ENCODE measurements at places on chromosomes 12 and 14.

- DNase-seq = no peak
These were observed 7.5 kb downstream of the VTI1B start for GRCh38 chr14:67666750-67667449.

DNA sequence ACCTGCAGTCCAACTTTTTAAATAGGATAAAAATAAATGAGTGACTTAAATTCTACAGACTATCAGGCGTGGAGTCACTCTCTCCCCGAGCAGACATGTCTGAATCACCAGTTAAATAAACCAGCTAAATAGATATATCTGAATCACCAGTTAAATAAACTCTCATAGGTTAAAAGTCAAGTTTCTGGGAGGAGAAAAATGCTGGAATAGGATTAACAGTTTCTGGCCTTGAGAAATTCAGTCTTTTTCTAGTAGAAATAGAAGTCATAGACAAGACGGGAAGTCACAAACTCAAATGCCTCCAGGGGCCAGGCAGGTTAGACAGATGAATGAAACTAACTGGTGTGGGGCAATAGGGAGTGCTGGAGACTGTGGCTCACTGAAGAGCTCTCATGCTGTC lies 258.6 kb upstream of the TMEM132C start:
- no peak for DNase-seq

GRCh38 chr12:26668847-26669246 lies 164.1 kb downstream of the ITPR2 start:
- DNase-seq = no peak

GRCh38 chr12:62525271-62525670 lies 58.6 kb downstream of the MON2 start:
- DNase-seq = no peak

- DNase-seq = no peak
These were observed 45.9 kb downstream of the LGMN start for GRCh38 chr14:92702441-92702918.

DNA sequence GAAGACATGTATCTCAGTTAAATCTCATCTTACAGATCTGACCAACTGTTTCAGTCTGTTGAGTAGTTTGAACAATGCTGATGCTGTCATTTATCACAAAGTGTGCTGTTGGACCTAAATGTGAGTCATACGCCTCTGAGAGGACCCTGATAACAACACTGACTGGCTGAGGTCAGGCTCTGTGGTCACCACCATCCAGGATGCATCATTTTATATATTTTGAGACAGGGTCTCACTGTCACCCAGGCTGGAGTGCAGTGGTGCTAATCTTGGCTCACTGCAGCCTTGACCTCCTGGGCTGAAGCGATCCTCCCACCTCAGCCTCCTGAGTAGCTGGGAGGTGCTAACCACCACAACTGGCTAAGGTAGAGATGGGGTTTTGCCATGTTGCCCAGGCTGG lies 181.0 kb upstream of the RGS6 start:
- DNase-seq = no peak

- peak; percentile 36 for DNase-seq
These were observed 229.1 kb upstream of the OR4E1 start for GRCh38 chr14:21902561-21903181.

DNA sequence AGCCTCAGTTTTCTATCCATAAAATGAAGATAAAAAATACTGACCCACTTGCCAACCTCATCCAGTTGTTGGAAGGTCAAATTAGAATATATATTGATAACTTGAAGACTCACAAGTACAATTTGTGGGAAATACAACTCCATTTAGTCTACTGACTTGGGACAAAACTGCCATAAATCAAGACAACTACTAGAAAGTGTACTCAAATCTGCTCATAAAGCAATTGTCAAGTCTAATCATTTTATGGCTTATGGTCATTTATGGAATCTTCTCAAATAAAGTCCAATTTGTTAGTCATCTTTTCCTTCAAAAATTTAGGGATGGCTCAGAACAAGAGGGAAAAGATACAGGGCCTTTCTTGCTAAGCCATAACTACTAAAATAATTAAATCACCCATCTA lies 7.0 kb downstream of the BTG1 start:
- no peak for DNase-seq

DNA sequence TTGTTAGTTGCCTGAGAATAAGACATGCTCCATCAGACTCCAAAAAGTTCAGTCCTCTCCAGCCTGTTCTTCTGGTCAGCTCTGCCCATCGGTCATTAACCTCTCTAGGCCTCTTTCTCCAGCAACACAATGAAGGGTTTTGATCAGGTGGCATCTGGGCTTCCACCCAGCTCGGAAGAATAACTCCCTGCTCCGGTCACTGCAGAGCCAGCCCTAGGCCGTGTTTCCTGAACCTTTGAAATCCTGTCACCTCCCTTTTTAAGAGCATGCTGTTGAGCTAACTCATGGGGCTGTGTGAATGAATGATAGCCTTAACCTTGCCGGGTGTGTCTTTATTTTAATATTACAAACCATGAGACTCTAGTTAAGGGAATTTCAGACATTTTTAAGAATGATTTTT lies 117.1 kb downstream of the GXYLT1 start:
- DNase-seq = no peak

DNA sequence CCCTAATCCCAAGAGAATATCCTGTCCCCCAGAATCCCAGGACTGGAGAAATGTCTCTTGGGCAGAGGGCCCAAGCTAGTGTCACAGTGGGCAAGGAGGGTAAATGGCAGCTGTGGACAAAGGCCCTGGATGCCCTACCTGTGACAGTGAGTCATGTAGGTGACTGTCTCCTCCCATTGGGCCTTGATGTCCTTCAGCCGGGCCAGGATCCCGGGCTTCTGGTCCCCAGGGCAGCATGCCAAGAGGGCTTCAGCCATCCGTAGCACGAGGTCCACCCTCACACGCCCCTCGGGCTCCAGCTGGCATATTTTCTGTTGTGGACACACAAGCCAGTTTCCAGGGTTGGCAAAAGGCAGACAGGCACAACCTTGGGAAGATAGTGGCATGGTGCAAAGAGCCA lies 48.8 kb downstream of the SYNE3 start:
- no peak for DNase-seq

- DNase-seq = no peak
These were observed 345.9 kb upstream of the RGS6 start for GRCh38 chr14:71586131-71586897.
